SK-N-SH treated with all-trans-retinoic acid at 6 μM for 48 hours (cell line): ENCODE measurements at places on chromosomes 13 and 19.

GRCh38 chr13:67518785-67519184, 288.6 kb upstream of the PCDH9 start:
- ATAC-seq: no peak

DNA sequence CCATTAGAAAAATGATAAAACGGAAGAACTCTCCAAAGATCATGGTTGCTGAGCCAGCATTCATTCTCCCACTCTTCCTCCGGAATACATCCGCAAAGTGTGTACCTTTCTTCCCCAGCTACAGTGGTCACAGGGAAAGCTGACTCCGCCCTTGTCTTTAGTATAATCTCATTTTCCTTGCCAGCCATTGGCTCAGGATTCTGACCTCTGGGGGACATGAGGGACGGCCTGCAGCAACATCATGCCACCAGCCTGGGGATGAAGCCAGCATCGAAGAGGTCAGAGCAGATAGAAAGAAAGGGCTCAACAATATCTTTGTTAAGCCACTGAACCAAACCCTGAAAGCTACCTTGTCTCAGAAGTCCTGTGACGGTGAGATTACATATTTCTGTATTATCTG, 46.3 kb upstream of the TPP2 start:
- no peak for ATAC-seq

DNA sequence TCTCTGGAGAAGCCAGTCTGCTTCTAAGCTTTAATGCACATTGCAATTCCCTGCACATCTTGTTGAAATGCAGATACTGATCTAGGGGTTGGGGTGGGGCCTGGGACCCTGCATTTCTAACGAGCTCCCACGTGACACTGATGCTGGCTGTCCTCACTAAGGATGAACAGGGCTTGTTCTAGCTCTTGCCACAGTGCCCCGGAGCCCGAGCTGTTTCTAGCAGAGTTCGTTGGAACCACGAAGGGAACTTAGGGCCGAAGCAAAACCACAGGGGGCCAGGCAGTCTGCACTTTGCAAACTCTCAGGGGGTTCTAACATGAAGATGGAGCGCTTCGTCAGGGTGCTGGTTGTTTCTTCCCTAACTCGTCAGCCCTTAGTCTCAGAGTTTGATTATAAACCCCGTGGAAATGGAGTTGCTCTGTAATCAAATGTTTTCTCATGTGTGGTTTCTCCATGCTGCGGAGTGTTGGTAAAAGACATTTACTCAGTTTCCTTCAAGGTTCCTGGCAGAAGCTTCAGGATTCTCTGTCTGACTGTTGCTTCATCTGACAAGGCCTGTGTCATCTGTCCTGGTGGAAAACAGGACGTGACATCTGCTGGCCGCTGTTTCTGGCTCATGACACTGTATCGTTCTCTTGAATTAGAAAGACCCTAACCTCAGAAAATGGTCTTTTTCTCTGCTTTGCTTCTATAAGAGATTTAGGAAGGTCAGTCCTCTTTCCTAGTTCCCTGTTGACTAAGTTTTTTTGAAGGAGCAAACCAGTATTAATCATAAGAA, 221.5 kb downstream of the TEX29 start:
- no peak for ATAC-seq

- ATAC-seq: no peak
Measured at GRCh38 chr13:53254500-53254899, 225.9 kb downstream of the OLFM4 start.

DNA sequence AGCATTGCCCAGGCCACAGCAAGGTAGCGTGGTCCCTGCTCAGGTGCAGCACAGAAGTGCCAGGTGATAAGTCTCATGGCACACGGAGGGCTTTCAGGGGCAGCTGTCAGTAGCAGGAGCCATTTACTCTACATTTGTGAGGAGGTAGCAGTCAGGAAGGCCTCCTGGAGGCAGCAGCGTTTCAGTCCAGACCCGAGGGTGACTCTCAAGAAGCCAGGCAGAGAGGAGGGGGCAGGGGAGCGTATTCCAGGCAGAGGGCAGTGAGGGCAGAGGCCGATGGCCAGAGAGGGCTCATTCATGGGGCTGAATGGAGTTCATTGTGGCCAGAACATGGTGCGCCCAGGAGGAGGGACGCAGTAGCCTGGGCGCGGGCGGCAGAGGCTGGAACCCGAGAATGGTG, 8.9 kb downstream of the PIAS4 start:
- ATAC-seq: no peak

- no peak for ATAC-seq
Measured at GRCh38 chr13:40194224-40194806, 472.1 kb downstream of the FOXO1 start.

GRCh38 chr13:32039528-32039927, 8.0 kb downstream of the FRY start:
- ATAC-seq: peak; percentile 43; the same call in 1 of the 3 replicates

DNA sequence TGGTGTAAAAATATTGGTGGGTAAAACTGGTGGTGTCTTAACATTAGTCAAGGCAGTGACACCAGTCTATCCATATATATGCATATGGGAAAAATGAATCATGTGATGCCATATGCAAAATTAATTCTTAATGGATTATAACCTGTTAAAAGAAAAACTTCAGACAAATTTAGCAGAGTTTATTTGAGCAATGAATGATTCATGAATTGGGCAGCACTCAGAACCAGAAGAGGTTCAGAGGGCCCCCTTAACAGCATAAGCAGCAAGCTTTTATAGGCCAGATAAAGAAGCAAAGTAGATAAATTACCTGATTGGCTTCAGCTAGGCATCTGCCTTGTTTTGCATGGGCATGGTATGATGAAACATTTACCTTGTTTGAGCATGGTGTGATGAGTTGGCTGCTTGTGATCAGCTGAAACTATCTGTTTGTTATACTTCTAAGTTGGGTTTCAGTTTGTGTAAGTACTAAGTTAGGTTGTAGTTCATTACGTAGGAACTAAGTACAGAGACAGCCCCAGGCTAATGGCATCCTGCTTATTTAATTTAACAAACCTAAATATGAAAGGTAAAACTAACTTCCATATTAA, 66.6 kb downstream of the DNAJC15 start:
- ATAC-seq: no peak

DNA sequence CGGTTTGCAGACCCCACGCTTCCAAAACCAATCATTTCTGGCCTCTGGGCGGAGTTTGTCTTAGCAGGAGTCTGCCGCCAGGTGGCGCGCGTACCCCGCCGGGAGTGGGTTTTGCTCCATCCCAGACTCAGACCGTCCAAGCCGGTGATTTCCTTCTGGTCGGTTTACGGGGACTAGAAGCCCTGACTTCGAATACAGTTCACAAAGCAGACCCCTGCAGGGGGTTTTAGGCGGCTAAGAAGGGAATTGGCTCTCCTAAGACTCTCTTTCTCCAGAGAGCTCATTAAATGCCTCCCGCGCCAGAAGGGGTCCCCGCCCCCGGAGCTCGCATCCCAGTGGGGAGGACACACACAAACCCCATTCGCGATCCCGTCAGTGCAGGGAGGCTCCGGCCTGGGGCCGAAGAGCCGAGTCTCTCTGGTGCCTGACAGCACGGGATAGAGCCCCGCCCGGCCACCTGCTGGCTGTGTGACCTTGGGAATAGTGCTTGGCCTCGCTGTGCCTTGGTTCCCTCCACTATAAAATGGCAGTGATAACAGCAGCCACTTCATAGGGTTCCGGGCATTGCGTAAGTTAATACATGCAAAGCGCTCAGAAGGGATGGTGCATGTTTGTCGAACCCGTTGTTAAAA, 8.6 kb upstream of the NUP62 start:
- ATAC-seq: peak; percentile 94

GRCh38 chr19:18946918-18947317, 5.9 kb upstream of the HOMER3 start:
- ATAC-seq: no peak

GRCh38 chr13:55554741-55555140, 1586.0 kb upstream of the PRR20A start:
- no peak for ATAC-seq
